Thyroid gland (tissue), 4 donors: ENCODE measurements at places on chromosomes 16 and 17. TPM values are rescaled to one million over a fixed set of nuclear protein-coding genes. Genes with fewer than 3 reads are reported as not detected.
A peak's percentile ranks its signal among the peaks of the same experiment; 100 is the strongest.

NPIPA3 gene
- not detected for total RNA-seq

HOXB1 gene
- not detected for total RNA-seq

GRCh38 chr16:58578642-58579041 is 51.0 kb downstream of the CNOT1 start:
- no peak overlapping the region for H3K27ac ChIP-seq
- DNase-seq = no peak
- H3K4me3 ChIP-seq = no peak overlapping the region
- no peaks in the 10 kb centered on the region for H3K4me1 ChIP-seq
- peaks cover 69% of the 10 kb centered on the region for H3K36me3 ChIP-seq
- H3K27me3 ChIP-seq = no peaks in the 10 kb centered on the region

DNA sequence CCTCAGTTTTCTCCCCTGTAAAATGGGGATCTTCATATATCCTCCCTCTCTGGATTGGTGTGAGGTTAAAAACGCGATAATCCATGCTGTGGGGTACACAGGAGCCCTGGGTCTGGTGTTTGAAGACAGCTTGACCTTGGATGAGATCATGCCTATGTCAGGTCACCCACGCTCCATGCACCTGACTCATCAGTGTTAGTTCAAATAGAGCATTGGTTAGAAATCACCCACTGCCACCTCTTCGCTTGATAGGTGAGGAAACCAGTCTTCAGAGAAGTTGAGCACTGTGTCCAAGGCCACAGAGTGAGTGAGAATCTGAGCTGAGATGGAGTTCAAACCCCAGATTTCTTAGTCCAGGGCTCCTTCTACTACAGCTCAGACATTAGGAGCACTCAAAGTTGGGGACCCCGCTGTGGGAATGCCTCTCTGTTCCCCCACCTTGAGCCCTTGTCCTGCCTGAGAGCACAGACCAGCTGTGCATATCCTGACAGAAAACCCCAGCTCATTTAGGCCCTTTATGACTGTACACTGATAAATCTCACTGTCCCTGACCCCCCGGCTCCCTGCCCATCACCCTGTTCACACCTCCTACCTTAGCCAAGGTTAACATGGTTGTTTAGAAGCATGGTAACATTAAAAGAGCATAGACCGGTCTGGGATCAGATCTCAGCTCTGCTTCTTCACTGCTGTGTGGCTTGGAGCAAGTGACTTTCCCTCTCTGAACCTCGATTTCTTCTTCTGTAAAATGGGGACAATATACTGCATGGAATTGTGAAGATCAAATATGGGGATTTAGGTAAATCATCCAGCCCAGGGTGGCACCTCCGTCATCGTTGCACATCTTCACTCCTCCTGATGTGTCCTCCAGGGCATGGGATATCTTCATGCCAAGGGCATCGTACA is 22.4 kb upstream of the LGALS9 start:
- no peaks in the 10 kb centered on the region for H3K27me3 ChIP-seq
- no peak overlapping the region for H3K27ac ChIP-seq
- no peaks in the 10 kb centered on the region for H3K4me1 ChIP-seq
- peaks cover 66% of the 10 kb centered on the region for H3K36me3 ChIP-seq
- DNase-seq = no peak
- H3K4me3 ChIP-seq = no peak overlapping the region

GRCh38 chr17:6179017-6179416 is 108.8 kb downstream of the WSCD1 start:
- H3K4me1 ChIP-seq = no peaks in the 10 kb centered on the region
- H3K27me3 ChIP-seq = no peaks in the 10 kb centered on the region
- no peak for DNase-seq
- H3K4me3 ChIP-seq = no peak overlapping the region

DNA sequence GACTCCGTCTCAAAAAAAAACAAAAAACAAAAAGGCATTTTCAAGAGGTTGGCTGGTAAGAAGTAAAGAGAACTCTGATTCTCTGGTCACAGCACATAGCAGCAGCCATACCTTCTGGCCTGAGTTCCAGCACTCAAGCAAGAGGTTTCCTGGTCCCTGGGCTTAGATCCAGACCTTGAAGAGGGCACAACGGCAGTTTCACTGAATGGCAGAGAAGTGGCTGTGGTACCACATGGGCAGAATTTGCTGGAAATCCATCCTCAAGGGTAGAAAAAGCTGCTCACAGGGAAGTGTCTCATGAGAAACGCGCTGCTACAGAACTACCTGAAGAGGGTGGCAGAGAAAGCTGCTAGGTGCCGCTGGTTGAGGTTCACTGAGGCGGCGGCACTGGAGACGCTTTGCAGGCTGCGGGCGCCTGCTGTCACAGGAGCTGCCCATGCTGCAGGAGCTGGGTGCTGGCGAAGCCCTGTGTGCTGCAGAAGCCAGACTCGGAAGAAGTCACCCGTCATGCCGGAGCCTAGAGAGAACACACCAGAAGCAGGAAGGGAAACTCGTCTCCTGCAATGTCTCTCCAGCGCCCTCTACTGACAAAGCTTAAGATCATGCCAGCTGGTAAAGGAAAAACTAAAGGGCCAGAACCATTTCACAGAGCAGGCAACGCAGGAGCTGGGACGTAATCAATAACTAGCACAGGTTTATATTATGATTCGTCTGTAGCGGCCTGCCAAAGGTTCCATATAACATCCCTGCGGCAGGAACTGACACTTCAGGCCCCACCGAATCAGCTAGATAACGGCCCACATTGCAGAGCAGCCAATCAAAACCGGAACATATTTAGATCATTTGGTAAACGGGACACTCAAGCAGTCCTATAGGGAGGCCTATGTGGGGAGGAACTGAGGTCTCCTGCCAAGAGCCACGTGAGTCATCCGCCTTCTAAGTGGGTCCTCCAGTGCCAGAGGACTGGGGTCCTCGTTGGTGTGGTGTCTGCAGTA is 5.4 kb upstream of the ZNF213 start:
- DNase-seq = peak; percentile 76
- peaks cover 33% of the 10 kb centered on the region for H3K4me1 ChIP-seq
- H3K36me3 ChIP-seq = peaks cover 4% of the 10 kb centered on the region
- no peaks in the 10 kb centered on the region for H3K27me3 ChIP-seq

GRCh38 chr16:23833960-23834685 is 1.7 kb upstream of the PRKCB start:
- DNase-seq = peak; percentile 6
- no peaks in the 10 kb centered on the region for H3K27me3 ChIP-seq
- peaks cover 24% of the 10 kb centered on the region for H3K4me1 ChIP-seq
- H3K27ac ChIP-seq = no peak overlapping the region

- no peak overlapping the region for H3K27ac ChIP-seq
- no peak overlapping the region for H3K4me3 ChIP-seq
- peaks cover 4% of the 10 kb centered on the region for H3K36me3 ChIP-seq
- no peaks in the 10 kb centered on the region for H3K4me1 ChIP-seq
These were observed 97.9 kb downstream of the MAP2K4 start for GRCh38 chr17:12118617-12119016.

GRCh38 chr17:50194934-50195865 is 6.2 kb downstream of the COL1A1 start:
- peaks cover 20% of the 10 kb centered on the region for H3K4me1 ChIP-seq
- no peak overlapping the region for H3K27ac ChIP-seq
- DNase-seq = no peak
- H3K4me3 ChIP-seq = no peak overlapping the region
